ENCODE measurements at places on chromosomes 16 and 17. TPM values are rescaled to one million over a fixed set of nuclear protein-coding genes. Genes with fewer than 3 reads are reported as not detected.

- no peak overlapping the region for H3K27ac ChIP-seq
- DNase-seq, result no peak
Observed at GRCh38 chr17:43988301-43988700, 16.1 kb upstream of the NAGS start.

- peaks cover 39% of the 10 kb centered on the region for H3K27me3 ChIP-seq
- H3K36me3 ChIP-seq, result no peaks in the 10 kb centered on the region
- no peak overlapping the region for H3K4me3 ChIP-seq
- DNase-seq, result no peak
- H3K4me1 ChIP-seq, result no peaks in the 10 kb centered on the region
Observed at GRCh38 chr16:16868727-16869126, 489.8 kb downstream of the NPIPA7 start.

- peaks cover 2% of the 10 kb centered on the region for H3K36me3 ChIP-seq
- H3K27me3 ChIP-seq, result no peaks in the 10 kb centered on the region
- no peak for DNase-seq
Observed at GRCh38 chr17:50476545-50477315, 1.9 kb upstream of the RSAD1 start.

- H3K27me3 ChIP-seq, result 0 out of 2 replicates have a peak, but pooled peaks cover under 1% of the 10 kb centered on the region
- H3K36me3 ChIP-seq, result no peaks in the 10 kb centered on the region
- H3K4me3 ChIP-seq, result no peak overlapping the region
- H3K27ac ChIP-seq, result no peak overlapping the region
- H3K4me1 ChIP-seq, result no peaks in the 10 kb centered on the region
Observed at GRCh38 chr16:10240854-10241613, 58.8 kb upstream of the GRIN2A start.

GRCh38 chr17:773467-774312, 8.4 kb downstream of the GLOD4 start:
- no peaks in the 10 kb centered on the region for H3K27me3 ChIP-seq
- H3K4me1 ChIP-seq, result no peaks in the 10 kb centered on the region
- DNase-seq, result no peak
- H3K36me3 ChIP-seq, result peaks cover 73% of the 10 kb centered on the region
- no peak overlapping the region for H3K4me3 ChIP-seq

DNA sequence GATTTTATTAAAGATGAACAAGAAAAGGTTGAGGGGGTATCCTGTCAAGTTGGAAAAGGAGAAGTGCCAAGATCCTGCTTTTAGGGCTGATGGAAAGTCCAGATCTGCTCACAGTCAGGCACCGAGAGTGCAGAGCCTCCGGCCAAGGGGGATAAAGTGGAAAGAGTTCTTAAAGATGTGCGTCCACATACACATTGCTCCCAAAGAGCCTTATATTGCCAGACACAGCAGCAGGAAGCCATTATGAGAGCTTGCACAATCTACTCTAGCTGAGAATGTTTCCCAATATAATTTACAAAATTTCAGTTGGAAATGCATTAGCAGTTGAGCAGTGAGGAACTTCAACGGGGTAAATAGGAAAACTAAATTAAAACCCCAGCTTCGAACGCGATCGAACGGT, 95.6 kb downstream of the SALL1 start:
- peaks cover 39% of the 10 kb centered on the region for H3K27me3 ChIP-seq
- no peak overlapping the region for H3K27ac ChIP-seq
- DNase-seq, result no peak
- no peaks in the 10 kb centered on the region for H3K36me3 ChIP-seq
- no peaks in the 10 kb centered on the region for H3K4me1 ChIP-seq
- H3K4me3 ChIP-seq, result no peak overlapping the region

DNA sequence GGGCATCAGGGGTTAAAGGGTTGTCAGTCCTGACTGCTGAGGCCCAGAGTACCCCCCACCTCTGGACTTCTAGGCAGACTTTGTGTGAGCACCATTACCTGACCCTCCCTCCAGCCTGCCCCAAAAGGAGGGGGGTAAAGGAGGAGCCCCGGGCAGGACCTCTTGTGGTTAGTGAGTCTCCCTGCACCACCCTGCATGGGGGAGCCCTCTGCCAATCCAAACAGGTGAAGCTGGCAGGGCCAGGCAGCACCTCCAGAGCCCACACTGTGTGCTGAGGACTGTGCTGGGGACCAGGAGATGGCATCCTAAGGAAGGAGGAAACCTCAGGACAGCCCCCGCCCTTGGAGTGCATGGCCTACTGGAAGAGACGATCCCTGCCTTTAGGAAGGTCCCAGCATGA, 2.6 kb upstream of the KRT14 start:
- H3K27me3 ChIP-seq, result no peaks in the 10 kb centered on the region
- H3K36me3 ChIP-seq, result no peaks in the 10 kb centered on the region
- no peak for DNase-seq
- H3K4me3 ChIP-seq, result no peak overlapping the region
- H3K4me1 ChIP-seq, result no peaks in the 10 kb centered on the region

- H3K27me3 ChIP-seq, result no peaks in the 10 kb centered on the region
- DNase-seq, result no peak
- no peaks in the 10 kb centered on the region for H3K4me1 ChIP-seq
- peaks cover 19% of the 10 kb centered on the region for H3K36me3 ChIP-seq
- H3K4me3 ChIP-seq, result no peak overlapping the region
Observed at GRCh38 chr17:4691686-4692085, 12.3 kb downstream of the PELP1 start.

GRCh38 chr17:74516561-74517328, 14.5 kb downstream of the CD300LB start:
- peaks cover 15% of the 10 kb centered on the region for H3K4me1 ChIP-seq
- H3K4me3 ChIP-seq, result no peak overlapping the region
- H3K27ac ChIP-seq, result no peak overlapping the region
- no peak for DNase-seq
- peaks cover under 1% of the 10 kb centered on the region for H3K27me3 ChIP-seq

DNA sequence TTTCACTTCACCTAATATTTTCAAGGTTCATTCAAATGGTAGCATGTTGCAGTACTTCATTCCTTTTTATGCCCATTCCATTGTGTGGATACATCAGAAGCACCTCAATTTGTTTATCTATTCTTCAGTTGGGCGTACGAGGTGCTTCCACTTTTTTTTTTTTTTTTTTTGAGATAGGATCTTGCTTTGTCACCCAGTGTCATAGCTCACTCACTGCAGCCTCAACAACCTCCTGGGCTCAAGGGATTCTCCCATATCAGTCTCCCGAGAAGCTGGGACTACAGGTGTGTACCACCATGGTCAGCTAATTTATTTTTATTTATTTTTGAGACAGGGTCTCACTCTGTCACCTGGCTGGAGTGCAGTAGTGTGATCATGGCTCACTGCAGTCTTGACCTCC, 22.5 kb upstream of the SPNS3 start:
- H3K4me1 ChIP-seq, result peaks cover 4% of the 10 kb centered on the region
- no peak overlapping the region for H3K27ac ChIP-seq
- H3K4me3 ChIP-seq, result no peak overlapping the region
- DNase-seq, result no peak
- no peaks in the 10 kb centered on the region for H3K36me3 ChIP-seq

DNA sequence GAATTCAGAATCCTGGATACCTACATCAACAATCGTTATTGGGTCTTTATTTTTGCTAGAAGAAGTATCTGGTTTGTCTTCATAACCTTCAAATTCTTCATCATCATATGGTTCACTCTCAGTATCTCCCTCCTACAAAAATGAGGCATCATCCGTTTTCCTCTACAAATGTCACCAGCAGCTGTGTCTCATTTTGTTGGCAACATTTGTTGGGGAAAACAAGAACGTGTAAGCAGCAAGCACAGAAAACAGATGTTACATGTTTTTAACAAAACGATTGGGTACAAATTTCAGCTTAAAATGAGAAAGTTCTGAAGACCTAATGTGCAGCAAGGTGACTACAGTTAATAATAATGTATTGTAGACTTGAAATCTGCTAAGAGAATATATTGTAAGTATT, 8.7 kb downstream of the CCDC47 start:
- no peaks in the 10 kb centered on the region for H3K4me1 ChIP-seq
- peaks cover 50% of the 10 kb centered on the region for H3K36me3 ChIP-seq
- DNase-seq, result no peak
- H3K27me3 ChIP-seq, result no peaks in the 10 kb centered on the region
- H3K4me3 ChIP-seq, result no peak overlapping the region
- H3K27ac ChIP-seq, result no peak overlapping the region

GRCh38 chr17:73349647-73350046, 37.8 kb upstream of the CDC42EP4 start:
- no peaks in the 10 kb centered on the region for H3K36me3 ChIP-seq
- no peak overlapping the region for H3K4me3 ChIP-seq
- no peaks in the 10 kb centered on the region for H3K27me3 ChIP-seq
- no peak for DNase-seq
- no peaks in the 10 kb centered on the region for H3K4me1 ChIP-seq
- no peak overlapping the region for H3K27ac ChIP-seq

- H3K27ac ChIP-seq, result no peak overlapping the region
- no peaks in the 10 kb centered on the region for H3K27me3 ChIP-seq
- no peak for DNase-seq
Observed at GRCh38 chr17:72461757-72462156, 340.9 kb downstream of the SOX9 start.

- H3K27ac ChIP-seq, result no peak overlapping the region
- H3K4me3 ChIP-seq, result no peak overlapping the region
- DNase-seq, result no peak
Observed at GRCh38 chr16:74257061-74257460, 39.6 kb upstream of the PSMD7 start.

GRCh38 chr17:82684228-82684841, 14.2 kb downstream of the RAB40B start:
- H3K36me3 ChIP-seq, result no peaks in the 10 kb centered on the region
- no peak for DNase-seq
- H3K4me1 ChIP-seq, result peaks cover 5% of the 10 kb centered on the region
- H3K27me3 ChIP-seq, result no peaks in the 10 kb centered on the region

DNA sequence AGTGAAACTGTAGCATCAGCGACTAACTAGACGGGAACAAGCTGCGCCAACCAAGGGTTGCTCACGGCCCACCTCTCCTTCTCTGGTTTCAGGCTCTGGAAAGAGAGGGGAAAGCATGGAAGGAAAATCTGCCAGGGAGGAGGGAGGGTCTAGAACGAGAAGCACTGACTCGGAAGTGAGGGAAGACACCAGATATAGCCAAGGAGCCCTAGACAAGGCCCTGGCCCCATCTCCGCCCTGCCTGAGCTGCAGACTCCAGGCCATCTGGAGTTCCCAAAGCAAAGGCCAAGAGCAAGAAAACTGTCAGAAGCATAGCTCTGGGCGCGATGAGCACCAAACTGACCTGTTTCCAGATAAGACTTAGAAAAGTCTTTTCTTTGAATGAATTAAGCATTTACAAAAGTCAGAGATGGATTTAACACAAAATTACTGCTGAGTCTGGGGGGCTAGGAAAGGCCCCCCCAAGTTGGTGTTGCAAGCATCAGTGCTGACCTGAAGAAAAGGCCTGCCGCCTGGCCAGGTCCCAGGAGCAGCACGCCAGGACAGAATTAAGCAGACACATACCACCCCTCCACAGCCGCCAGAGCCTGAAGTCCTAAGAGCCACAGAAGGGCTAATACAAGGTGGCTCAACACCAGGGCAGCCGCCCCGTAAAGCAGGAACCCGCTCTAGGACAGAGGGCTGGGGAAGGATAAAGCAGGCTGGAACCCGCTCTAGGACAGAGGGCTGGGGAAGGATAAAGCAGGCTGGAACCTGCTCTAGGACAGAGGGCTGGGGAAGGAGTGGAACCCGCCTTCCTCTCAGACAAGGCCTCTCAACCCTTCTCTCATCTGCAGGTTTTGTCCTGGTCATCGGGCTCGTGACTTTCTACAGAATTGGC, 20.7 kb downstream of the TMEM204 start:
- no peaks in the 10 kb centered on the region for H3K36me3 ChIP-seq
- DNase-seq, result no peak
- no peak overlapping the region for H3K27ac ChIP-seq
- no peaks in the 10 kb centered on the region for H3K27me3 ChIP-seq
- H3K4me3 ChIP-seq, result no peak overlapping the region

The RAP1GAP2 gene
- total RNA-seq, result 54.6 TPM

The CLEC3A gene
- total RNA-seq, result not detected

The FNDC8 gene
- total RNA-seq, result not detected

The PIPOX gene
- total RNA-seq, result 1.8 TPM

The CAMTA2 gene
- 37.8 TPM for total RNA-seq

The CENPX gene
- 184 TPM for total RNA-seq

The MSLN gene
- 40.9 TPM for total RNA-seq

The NHLRC4 gene
- 0.22 TPM for total RNA-seq
